Activated naive CD4-positive, alpha-beta T cell treated with Interleukin-2 at 50 U/mL for 16 hours (primary cell): ENCODE measurements at places on chromosomes 16 and 17.

DNA sequence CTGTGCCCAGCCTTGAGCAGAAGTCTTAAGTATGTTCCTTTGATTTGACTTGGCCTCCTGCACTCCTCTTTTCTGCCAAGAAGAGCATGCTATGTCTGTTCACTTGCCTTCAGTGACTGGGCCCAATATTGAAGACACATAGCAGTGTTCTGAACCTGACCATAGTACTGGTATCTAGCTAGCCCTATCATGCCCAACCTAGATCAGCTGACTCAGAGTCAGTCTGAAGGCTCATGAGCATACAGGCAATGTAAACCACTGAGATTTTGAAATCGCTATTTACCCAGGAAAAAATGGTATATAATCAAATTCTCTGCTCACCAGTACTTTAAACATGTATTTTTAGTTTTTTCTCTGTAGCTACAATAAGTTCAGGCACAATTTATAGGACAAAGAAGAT lies 129.4 kb downstream of the TANC2 start:
- no peak for DNase-seq

DNA sequence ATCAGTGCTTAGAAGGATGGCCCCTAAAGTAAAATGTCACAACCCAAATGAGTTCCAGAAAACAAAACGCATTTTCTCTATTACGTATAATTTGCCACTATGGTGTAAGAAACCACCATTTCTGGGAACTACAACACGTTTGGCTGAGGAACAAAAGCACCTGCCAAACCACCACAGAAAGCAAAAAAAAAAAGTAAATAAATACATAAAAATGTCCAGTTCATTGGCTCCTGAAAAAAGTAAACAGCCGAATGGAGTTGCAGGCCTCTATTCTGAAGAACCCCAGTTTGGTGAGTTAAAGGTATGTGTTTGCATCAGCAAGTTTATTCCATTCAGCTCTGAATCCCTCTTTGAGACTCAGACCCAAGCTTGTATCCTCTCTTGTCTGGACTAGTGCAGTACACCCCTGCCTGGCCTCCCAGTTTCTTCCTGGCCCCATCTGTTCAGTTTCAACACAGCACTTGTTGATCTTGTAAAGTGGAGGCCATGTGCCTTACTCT lies 36.9 kb downstream of the ERN1 start:
- no peak for DNase-seq

DNA sequence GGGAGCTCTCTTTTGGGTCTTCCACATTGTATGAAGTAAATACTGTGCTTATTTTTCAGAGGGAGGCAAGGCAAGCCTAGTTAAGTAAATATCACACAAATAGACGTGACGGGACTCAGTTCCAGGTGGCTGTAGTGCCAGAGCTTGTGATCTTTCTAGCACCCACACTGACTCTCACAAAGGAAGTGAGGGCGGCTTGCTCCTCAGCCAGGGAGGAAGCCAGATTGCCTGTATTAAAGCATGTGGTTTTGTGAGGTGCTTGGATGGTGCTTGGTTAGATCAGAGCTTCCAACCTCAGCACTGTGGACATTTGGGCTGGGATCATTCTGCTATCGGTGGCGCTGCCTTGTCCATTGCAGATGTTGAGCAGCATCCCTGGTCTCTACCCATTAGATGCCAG lies 80.1 kb downstream of the VAT1L start:
- no peak for DNase-seq

DNA sequence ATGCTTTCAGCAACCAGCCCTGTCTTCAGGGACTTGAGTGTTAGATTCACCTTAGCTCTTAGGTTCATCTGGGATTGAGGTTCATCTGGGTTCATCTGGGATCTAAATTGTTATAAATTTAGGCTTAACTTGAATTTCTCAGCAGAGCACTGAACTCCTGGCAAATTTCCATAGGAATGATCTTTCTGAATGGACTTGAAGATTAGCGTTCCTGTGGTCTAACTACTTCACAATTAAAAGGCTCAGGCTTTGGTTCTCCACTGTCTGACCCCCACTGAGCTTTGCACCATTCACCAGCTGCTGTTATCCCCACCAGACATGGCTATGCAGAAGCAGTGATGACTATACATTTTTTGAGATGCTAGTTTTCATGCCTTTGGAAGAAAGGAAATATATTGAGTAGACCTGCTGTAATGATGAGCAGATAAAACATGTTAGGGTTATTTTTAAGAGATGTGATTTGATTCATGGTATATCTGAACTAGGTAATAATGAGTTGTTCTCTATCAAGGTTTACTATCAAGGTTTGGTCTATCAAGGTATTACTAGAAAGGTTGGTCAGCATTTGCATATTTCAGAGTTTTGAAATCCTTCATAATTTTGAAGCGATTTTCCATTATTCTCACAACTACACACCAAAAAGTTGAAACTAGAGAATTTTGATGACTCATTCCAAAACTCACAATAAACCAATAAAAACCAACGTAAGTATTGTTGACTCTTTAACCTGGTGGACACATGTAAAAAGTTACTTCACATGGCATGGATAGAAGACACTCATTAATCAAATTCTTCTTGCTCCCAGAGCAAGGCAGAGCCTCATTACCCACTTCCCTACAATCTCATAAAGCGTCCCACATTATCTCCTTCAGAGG lies 71.7 kb downstream of the SNX11 start:
- DNase-seq: no peak

DNA sequence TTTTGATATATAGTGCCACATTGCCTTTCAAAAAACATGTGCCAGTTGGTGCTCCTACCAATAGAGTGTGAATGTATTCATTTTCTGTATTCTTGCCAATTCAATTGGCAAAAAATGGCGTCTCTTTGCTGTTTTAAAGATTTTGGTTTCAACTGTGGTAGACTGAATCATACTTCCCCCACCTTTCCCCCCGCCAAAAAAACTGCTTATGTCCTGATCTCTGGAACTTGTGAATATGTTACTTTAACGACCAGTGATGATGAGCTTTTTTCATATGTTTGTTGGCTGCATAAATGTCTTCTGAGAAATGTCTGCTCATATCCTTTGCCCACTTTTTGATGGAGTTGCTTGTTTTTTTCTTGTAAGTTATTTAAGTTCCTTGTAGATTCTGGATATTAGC lies 325.1 kb upstream of the KCNJ16 start:
- DNase-seq: no peak
